Esophagus squamous epithelium (tissue), 5 donors: ENCODE measurements at places on chromosomes 11 and 22.

DNA sequence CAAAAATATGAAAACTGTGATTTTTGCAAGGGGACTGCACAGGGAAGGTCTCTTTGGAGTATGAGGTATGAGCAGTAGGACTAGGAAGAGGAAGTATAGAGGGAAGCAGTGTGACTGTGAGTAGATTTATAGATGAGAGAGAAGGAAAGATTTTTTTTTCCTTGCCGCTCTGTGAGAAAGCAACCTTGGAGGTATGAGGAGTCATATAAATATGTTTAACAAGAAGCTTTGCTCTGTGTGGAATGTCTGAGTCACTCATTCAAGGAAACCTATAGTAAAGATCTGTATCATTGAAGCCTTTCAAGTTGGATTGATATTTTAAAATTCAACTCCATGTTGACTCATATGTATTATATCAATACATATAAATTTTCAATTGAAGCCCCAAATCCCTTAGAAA, 26.2 kb downstream of the DNHD1 start:
- DNase-seq: no peak

- DNase-seq: no peak
Observed at GRCh38 chr11:62461740-62462507, 43.1 kb downstream of the SCGB1A1 start.

DNA sequence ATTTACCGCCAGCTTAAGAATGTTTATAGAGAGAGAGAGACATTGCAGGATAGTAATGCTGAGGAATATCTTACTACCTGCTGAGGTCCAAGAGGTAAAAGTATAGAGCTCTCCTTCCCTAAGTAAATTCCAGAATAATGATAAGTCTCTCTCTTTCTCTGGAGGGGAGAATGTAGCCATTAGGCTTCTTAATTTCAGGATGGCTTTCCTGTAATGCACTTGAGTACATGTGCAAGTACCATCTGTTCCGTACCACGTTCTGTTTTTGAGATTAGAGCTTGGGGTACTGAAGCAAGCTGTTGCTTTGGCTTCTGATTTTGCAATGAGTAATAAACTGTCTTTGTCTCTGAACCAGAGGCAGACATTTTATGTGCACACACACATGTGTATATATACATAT, 1314.0 kb downstream of the JRKL start:
- DNase-seq: no peak

GRCh38 chr11:11247576-11247975, 105.5 kb downstream of the CSNK2A3 start:
- no peak for DNase-seq

GRCh38 chr22:26883393-26883792, 226.0 kb downstream of the MIAT start:
- DNase-seq: no peak
